ENCODE measurements at places on chromosomes 12 and 14. TPM values are rescaled to one million over a fixed set of nuclear protein-coding genes. Genes with fewer than 3 reads are reported as not detected.

- H3K4me1 ChIP-seq, result no peaks in the 10 kb centered on the region
- H3K27me3 ChIP-seq, result no peaks in the 10 kb centered on the region
- DNase-seq, result no peak
- no peak overlapping the region for H3K4me3 ChIP-seq
- H3K36me3 ChIP-seq, result no peaks in the 10 kb centered on the region
These were observed 110.8 kb downstream of the KCNH5 start for GRCh38 chr14:62934439-62934838.

DNA sequence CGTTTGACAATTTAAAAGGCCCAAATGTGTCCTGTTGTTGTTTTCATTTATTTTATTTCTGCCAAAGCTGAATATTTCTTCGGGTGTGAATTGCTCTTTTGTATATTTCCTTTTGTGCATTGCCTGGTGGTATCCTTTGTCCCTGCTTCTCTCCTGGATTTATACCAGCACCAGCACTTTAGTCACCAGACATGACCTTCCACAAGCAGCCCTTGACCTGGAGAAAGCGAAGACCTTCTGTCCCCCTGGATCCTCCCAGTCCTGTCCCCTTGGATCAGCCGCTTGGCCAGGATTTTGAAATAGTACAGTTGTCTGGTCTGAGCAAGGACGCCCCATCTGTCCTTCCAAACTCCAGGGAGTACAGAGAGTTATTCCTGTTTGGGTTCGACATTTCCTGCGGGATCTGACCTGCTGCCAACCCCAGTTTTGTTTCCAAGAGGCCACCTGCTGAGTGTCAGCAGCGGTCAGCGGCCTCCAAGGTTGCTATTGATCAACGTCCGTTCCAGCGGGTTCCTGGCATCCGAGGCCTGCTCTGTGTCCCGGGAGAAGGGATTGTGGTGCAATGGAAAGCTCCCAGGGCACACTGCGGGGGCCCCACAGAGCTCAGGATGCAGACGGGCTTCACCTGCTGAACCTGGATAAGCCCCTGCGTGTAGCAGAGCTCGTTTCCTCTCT lies 45.1 kb upstream of the CHGA start:
- no peaks in the 10 kb centered on the region for H3K27me3 ChIP-seq
- peak overlapping the region; percentile 73 for H3K27ac ChIP-seq
- H3K4me3 ChIP-seq, result no peak overlapping the region
- no peaks in the 10 kb centered on the region for H3K36me3 ChIP-seq
- H3K4me1 ChIP-seq, result peaks cover 1% of the 10 kb centered on the region

DNA sequence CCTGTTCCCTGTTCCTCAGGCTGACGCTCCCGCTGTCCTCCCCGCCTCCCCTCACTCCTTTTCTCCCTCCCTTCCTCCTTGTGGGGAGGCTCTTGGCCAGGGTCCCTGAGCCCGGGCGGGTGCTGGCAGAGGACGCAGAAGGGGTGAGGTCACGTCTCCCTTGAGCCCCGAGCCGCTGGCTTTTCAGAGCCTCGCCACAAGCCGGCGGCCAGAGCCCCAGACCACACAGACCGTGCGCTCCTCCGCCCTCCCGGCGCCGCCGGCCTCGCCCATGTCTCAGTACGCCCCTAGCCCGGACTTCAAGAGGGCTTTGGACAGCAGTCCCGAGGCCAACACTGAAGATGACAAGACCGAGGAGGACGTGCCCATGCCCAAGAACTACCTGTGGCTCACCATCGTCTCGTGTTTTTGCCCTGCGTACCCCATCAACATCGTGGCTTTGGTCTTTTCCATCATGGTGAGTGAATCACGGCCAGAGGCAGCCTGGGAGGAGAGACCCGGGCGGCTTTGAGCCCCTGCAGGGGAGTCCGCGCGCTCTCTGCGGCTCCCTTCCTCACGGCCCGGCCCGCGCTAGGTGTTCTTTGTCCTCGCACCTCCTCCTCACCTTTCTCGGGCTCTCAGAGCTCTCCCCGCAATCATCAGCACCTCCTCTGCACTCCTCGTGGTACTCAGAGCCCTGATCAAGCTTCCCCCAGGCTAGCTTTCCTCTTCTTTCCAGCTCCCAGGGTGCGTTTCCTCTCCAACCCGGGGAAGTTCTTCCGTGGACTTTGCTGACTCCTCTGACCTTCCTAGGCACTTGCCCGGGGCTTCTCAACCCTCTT lies at the start of gene TMEM233:
TSS of gene TMEM233 (plus strand) at position 197 of the 821 bp plus-strand sequence. CDS start at position 272, 75 bp downstream.
- peaks cover 18% of the 10 kb centered on the region for H3K4me1 ChIP-seq
- H3K4me3 ChIP-seq, result no peak within 1 kb of the TSS
- no peaks in the 10 kb centered on the region for H3K36me3 ChIP-seq
- H3K27ac ChIP-seq, result no peak within 1 kb of the TSS
- no peak for DNase-seq
- H3K27me3 ChIP-seq, result peaks cover 3% of the 10 kb centered on the region

- no peaks in the 10 kb centered on the region for H3K27me3 ChIP-seq
- no peaks in the 10 kb centered on the region for H3K36me3 ChIP-seq
- no peak overlapping the region for H3K4me3 ChIP-seq
- no peak overlapping the region for H3K27ac ChIP-seq
- H3K4me1 ChIP-seq, result no peaks in the 10 kb centered on the region
These were observed 197.8 kb upstream of the PRKD1 start for GRCh38 chr14:30125322-30125979.

- H3K27me3 ChIP-seq, result no peaks in the 10 kb centered on the region
- no peak for DNase-seq
- H3K27ac ChIP-seq, result no peak overlapping the region
- no peaks in the 10 kb centered on the region for H3K4me1 ChIP-seq
These were observed 120.9 kb upstream of the CAND1 start for GRCh38 chr12:67148265-67148664.

DNA sequence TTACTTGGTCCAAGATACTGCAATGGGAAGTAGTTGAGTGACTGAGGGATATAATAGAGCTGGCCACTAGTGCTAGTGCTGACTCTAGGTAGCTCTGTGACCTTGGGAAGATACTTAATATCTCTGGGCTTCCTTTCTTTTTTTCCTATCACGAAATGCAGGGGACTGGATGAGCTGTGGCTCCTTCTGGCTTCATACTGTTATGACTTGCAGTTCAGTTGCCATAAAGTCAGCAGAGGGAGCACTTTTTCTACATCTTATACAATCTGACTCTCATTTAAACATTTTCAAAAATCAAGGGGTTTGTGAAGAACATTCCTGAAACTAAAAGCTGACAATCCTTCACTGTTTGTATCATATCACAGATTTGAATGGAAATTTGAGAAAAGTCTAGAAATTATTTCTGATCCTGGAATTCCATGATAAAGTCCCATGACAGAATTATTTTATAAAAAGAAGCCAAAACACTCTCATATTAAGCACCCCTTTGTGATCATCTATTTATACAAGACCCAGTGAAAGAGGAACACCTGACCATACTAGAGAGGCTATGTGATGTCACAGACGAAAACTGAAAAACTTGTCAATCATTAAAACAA lies 5.3 kb downstream of the BHLHE41 start:
- DNase-seq, result no peak
- H3K27ac ChIP-seq, result no peak overlapping the region

- H3K4me1 ChIP-seq, result no peaks in the 10 kb centered on the region
- no peak overlapping the region for H3K4me3 ChIP-seq
- no peak overlapping the region for H3K27ac ChIP-seq
These were observed 382.6 kb downstream of the SNAPC1 start for GRCh38 chr14:62144863-62145262.

GRCh38 chr14:29925101-29925722 lies 2.4 kb downstream of the PRKD1 start:
- H3K4me1 ChIP-seq, result peaks cover 18% of the 10 kb centered on the region
- DNase-seq, result no peak
- no peaks in the 10 kb centered on the region for H3K36me3 ChIP-seq
- no peak overlapping the region for H3K27ac ChIP-seq

GRCh38 chr14:54893151-54893760 lies 9.4 kb downstream of the GCH1 start:
- H3K27me3 ChIP-seq, result no peaks in the 10 kb centered on the region
- peaks cover 7% of the 10 kb centered on the region for H3K4me1 ChIP-seq
- no peak for DNase-seq
- H3K4me3 ChIP-seq, result no peak overlapping the region
- peak overlapping the region; percentile 16 for H3K27ac ChIP-seq

GRCh38 chr12:91326058-91327027 lies 143.7 kb upstream of the DCN start:
- no peaks in the 10 kb centered on the region for H3K4me1 ChIP-seq
- H3K27ac ChIP-seq, result no peak overlapping the region
- H3K27me3 ChIP-seq, result no peaks in the 10 kb centered on the region
- H3K36me3 ChIP-seq, result no peaks in the 10 kb centered on the region

Gene TAS2R42
- total RNA-seq, result not detected

Gene TMPRSS12
- not detected for total RNA-seq

Gene PRH2
- total RNA-seq, result 0.23 TPM

Gene ZFHX2
- 0.08 TPM for total RNA-seq

Gene MFAP5
- total RNA-seq, result not detected

Gene RND1
- total RNA-seq, result 8.5 TPM

Gene ASCL1
- not detected for total RNA-seq

Measured in liver (tissue), 10 donors.